ENCODE measurements at places on chromosomes 2 and 18. TPM values are rescaled to one million over a fixed set of nuclear protein-coding genes. Genes with fewer than 3 reads are reported as not detected.

The SALL3 gene
- total RNA-seq, result 2.3 TPM

The TFPI gene
- 24.0 TPM for total RNA-seq

The NT5C1B gene
- not detected for total RNA-seq

The DSG4 gene
- not detected for total RNA-seq

The LAMA1 gene
- total RNA-seq, result 231 TPM
